Stimulated activated naive CD4-positive, alpha-beta T cell treated with Interleukin-2 at 50 U/mL for 16 hours (primary cell): ENCODE measurements at places on chromosomes 5 and 9.
A peak's percentile ranks its signal among the peaks of the same experiment; 100 is the strongest.

DNA sequence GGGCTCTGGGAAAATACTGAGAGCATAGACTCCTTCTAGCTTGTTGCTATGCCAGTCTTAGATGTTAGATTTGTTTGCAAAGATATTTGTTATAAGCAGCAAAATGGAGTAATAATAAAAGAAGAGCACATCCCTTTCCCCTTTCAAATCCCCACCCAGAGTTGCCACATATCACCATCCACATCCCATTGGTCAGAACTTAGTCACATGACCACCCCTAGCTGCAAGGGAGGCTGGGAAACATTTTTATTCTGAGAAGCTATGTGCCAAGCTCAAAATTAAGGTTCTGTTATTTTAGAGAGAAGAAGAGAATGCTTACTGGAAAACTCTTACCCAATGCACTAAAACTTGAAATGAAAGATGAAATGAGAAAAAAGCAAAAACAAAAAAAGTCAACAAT, 193.9 kb upstream of the MVB12B start:
- no peak for DNase-seq

- DNase-seq = no peak
Observed at GRCh38 chr9:137371521-137371941, 51.4 kb downstream of the EXD3 start.

GRCh38 chr5:176535664-176536131, 1.5 kb downstream of the RNF44 start:
- no peak for DNase-seq

DNA sequence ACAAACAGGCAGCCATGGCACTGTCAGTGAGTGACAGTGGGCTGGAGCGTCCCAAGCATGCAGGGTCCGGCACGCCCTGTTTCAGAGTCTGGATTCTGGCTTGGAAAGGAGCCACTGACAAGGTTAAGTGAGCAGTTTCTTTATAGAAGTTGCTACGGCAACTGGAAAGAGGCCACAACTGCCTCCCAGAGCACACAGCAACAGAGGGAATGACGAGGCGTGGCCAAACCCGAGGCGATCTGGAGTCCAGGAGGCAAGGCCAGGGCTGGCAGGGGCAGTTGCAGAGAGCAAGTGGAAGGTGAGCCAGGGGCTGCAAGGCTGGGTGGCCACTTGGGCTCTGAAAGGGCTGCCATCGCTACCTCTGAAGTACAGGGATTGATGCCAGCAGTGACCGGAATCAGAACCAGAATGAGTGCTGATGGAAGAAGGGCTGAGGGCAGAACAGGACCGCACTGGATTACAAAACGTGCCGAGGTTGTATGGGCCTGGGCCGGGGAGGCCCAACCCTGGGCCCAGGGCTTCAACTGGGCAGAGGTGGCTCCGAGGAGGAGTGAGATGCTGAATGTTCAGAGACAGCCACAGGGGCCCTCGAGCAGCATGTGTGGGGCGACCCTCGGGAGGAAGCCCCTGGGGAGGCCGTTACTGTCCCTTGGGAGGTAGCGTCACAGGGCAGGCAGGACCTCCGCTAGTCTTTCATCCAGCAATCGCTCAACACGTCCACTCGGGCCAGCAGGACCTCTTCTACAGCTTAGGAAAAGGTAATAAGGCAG, 4.6 kb downstream of the MRPL41 start:
- no peak for DNase-seq

DNA sequence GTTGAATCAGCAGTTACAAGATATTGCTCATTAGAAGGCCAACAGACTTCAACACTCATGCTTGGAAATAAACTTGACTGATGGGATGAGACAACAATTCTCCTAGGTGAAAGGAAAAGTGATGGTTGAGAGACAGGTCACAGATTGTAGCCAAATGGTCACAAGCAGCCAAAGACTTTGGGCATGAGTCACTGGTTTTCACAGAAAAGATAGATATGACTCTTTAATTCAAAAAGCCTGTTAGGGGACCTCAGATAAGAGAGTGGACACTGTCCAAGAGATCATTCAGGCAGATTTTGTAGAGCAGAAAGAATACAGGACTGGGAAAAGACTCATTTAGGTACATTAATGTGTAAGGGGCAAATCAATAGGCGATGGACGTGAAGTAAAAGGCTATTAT, 982.5 kb downstream of the MAT2B start:
- DNase-seq = no peak

GRCh38 chr5:56561-57290, 35.2 kb upstream of the PLEKHG4B start:
- no peak for DNase-seq

GRCh38 chr9:95182854-95183563, 134.5 kb downstream of the FANCC start:
- no peak for DNase-seq

DNA sequence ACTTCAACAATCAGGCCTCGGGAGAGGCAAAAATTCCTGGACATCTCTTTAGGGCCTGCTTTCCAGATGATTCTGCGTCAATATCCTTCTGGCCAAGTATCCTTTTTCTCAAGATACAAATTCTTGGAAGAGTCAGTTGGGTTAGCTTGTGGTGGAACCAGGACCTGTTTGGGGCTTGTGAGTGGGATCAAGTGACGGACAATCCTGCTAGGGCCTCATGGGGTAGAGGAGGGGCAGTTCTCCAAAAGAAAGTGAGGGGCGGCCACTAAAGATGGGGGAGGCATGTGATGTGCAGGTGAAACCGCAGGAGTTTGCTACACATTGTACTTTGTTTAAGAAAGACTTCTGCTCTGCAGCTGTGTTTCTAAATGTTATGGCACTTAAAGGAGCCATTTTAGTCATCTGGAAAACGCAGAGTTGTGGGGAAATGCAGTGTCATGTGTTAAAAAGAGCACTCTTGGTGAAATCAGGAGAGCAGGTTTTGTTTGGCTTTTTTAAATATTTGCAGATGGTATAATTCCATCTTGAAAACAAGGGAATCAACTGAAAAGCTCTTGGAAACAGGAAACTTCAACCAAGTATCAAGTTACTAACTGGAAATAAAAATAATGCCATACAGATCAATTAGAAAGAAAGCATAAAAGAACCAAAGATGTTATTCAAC, 27.4 kb upstream of the GSN start:
- DNase-seq = no peak

DNA sequence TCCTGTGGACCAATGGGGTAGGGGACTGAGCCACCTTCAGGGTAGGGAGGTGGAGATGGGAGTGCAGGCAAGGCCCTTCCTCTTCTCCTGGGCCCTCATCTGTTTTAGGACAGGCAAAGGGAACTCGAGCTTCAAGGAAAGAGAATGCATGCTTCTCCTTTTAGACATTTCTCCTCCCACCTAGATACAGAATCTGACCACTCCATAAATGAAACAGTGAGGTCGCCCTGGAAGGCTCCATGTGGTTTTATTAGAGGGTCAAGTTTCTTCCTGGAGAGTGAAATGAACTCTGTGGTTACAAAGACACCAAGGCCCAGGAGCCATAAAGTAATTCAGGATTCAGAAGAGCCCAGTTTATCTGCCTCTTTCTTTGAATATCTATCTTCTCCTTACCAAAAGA, 14.9 kb downstream of the LHFPL2 start:
- no peak for DNase-seq

GRCh38 chr5:147801461-147801860, 18.9 kb upstream of the JAKMIP2 start:
- DNase-seq = no peak

- peak; percentile 3 for DNase-seq
Observed at GRCh38 chr9:2622461-2623287, 1.1 kb downstream of the VLDLR start.

- no peak for DNase-seq
Observed at GRCh38 chr5:87195616-87196015, 72.1 kb upstream of the RASA1 start.

DNA sequence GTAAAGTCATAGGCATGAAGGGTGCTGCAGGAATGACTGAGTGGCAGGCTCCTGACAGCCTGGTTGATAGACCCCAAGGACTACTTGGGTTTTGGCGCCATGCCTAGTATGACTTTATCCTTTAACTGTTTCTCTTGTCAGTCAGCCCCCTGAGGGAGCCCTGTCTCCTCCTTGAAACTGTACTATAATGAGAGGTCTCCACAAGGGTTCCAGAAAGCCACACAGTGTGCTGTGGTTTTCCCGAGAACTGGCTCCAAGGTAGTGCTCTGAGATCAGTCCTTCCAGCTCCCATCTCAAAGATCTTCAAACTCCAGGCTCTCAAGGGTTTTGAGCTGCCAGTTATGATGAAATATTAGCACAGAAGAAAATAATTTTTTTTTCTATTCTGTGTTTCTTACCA, 26.7 kb upstream of the TNC start:
- no peak for DNase-seq
